ENCODE measurements at places on chromosomes 12 and 14.

GRCh38 chr12:68591734-68592418 is 18.8 kb upstream of the RAP1B start:
- DNase-seq = peak; percentile 22

DNA sequence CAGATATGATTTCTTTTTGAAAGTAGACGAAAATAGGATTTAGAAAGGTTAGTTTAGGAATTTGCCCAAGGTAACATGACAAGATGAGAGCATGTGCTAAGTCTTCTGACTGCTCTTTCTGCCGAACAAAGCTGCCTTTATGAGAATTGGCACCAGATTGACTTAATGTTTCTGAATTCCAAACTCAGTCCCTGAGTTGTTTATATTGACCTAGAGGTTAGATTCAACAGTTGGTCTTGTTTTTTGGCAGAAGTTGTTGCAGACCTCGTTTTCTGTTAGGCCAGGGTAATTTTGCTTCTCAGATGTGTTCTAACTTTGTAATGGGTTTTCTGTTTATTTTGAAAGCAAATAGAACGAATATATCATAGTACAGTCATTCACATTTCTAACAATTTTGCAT is 61.5 kb upstream of the LRTM2 start:
- no peak for DNase-seq

- no peak for DNase-seq
Measured at GRCh38 chr12:39618701-39619100, 902 bp downstream of the ABCD2 start.

GRCh38 chr12:106138633-106139421 is at the start of gene NUAK1:
Gene NUAK1 (minus strand): TSS chr12:106138954. CDS start chr12:106138653, 301 bp downstream.
- no peak for DNase-seq

- no peak for DNase-seq
Measured at GRCh38 chr12:570921-571794, 92.1 kb downstream of the NINJ2 start.

- no peak for DNase-seq
Measured at GRCh38 chr12:108302016-108302402, 37.1 kb downstream of the CMKLR1 start.

DNA sequence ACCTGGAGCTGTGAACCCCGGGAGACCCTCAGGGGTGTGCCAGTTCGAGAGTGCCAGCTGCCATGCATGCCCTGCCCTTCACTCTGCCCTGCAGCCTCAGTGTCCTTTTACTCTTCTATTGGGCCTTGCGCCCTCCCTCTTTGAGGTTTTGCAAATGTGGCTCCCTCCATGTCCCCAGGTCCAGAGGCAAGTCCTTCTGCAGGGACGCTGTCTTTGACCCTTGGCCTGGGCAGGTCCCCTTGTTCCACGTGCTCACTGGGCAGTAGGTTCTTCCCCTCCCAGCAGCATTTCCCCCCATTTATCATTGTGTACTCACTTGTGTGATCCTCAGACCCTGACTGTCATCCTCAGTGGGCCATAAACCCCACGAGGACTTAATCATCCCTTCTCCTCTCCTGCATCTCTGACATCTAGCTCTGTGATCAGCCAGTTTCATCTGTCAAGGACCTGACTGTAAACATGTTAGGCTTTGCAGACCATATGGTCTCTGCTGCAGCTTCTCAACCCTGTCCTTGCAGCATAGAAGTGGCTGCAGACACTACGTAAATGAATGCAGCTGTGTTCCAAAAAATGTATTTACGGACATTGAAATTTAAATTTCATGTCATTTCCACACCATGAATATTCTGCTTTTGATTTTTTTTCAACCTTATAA is 36.6 kb downstream of the TSPAN9 start:
- DNase-seq = no peak

DNA sequence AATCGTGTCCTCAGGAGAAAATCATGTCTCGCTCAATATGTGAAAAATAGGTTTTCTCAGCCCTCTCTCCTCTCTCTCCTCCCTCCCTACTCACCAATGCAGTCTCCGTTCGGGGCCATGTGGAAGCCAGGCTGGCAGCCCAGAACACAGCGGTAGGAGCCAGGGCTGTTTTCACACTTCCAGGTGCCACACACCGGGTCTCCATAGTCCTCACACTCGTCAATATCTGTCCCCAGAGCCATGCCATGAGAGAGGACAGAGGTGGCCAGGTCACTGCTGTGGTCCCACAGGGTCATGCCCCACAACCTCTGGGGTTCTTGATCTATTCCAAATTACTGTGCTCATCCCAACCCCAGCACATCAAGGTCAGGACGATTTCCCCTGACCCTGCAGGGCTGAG is 13.5 kb downstream of the ISCA2 start:
- DNase-seq = no peak

DNA sequence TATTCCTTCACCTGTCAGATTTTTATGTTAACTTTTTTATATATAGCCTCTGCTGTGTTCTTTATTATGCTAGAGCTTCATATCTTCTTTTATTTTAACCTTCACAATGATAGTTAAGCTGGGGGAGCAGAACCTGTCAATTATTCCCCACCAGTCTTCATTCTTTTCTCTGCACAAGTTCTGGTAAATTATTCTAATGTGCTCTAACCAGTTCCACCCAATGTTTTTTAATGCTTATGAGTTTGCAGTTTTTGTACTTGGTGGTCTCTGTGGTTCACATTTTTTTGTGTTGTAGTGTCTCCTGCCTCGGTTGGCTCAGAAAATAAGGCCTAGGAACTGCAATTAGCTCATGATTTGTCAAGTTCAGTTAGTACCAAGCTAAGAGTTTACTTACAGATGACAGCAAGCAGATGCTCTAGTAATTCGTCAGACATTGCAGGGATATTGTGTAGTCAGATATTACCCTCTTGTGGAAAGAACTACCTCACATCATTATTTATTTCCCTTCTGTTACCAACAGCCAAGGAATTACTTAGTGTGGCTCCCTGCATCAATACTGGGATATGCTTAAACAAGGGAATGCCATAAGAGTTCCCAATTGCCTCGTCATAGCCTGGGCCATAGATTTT is 14.5 kb downstream of the DYRK2 start:
- DNase-seq = no peak

DNA sequence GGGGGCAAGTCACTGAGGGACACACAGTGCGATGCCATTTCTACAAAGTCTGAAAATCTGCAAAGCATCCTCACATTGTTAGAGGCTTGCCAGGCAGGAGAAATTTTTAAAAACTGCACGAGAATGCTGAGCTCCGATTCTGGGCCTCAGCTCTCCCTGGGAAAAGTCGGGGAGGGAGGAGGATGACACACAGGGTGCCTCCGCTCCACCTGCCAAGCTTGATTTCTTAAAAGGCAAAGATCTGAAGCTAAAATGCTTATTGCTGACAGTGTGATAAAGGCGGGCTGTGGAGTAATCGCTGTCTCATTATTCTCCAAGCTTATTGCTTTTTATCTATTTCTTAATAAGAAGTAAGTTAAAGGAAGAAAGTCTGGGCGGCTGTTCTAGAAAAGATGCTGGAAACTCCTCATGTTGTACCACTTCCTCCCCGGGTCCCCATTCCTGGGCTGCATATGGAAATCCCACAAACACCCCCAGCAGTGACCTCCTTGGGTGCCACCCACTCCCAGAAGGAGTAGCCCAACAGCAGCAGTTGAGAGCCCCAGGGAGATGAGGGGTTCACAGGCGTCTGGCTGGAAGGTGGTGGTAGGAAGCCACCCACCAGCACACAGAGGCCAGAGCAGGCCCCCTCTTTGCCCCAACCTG is 55.0 kb downstream of the CCDC85C start:
- DNase-seq = no peak

DNA sequence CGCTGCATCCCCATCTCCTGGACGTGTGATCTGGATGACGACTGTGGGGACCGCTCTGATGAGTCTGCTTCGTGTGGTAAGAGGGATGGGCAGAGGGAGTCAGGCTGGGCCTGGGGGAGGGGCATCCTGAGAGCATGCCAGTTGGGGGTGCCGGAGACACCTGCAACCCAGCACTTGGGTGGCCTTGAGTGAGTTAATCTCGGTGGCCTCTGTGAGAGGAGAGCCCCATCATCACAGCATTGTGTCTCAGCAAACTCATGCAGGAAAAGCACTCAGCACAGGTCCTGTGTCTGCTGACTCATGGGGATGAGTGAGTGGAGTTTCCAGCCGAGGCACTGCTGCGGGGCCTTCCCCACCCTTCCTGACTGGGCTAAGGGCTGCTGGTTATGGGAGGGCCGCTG is 19.6 kb upstream of the LRP1-AS start:
- DNase-seq = no peak

DNA sequence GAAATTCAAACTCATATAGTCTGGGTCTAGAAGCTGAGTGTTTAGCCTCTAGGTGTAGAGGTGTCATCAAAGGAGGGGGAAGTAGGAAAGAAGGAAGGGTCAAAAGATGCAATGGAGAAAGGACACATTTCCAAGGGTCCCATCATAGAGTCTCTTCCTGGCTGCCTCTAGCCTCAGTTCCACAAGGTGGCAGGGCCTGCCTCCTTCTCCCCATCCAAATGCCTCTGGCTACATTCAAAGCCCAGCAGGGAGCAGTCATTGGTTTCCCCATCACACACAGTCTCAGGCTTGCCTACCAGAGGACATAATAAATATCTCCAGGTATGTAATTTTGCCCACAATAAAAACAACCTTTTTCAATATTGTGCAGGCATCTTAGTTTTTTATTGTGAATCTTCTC is 2.1 kb upstream of the CCT2 start:
- no peak for DNase-seq

DNA sequence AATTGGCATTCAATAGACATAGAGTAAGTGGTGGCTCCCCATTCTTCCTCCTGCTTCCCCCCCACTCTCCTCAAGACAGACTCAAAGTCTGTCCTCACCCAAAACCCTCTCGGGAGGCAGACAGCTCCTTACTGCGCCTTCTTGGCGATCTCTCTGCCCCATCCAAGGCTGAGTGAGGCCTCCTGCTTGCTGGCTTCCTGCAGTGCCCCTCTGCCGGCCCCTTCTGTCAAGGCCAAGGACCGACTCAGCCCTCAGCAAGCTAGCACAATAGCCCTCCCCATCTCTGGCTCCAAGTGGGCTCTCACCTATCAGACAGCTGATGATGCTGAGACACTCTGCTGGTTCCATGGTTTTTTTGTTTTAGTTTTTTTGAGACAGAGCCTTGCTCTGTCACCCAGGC is 62.5 kb upstream of the DLK1 start:
- DNase-seq = no peak

GRCh38 chr14:95003099-95003960 is 154.0 kb downstream of the DICER1 start:
- no peak for DNase-seq

DNA sequence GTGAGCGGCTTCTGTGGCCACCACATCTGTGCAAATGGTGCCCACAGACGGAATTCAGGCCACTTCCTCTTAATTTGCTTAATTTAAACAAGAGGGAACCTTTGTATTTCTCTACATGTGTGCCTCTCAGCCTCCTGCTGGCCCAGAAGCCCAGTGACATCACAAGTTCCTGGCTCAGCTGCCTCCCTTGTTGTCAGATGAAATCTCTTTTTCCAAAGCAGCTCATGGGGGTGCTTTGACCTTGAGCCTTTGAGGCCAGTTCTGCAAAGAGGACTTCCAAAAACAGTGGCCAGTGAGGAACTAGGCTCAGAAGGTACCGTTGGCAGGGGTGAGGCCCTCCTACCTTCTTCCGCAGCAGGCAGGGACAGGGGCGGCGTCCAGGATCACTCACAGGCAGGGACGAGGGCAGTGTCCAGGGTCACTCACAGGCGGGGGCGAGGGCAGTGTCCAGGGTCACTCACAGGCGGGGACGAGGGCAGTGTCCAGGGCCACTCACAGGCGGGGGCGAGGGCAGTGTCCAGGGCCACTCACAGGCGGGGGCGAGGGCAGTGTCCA is 35.0 kb upstream of the GALNT9 start:
- no peak for DNase-seq

GRCh38 chr12:90163975-90164374 is 455.3 kb upstream of the ATP2B1 start:
- DNase-seq = no peak

- DNase-seq = no peak
Measured at GRCh38 chr14:95193081-95193480, 35.8 kb upstream of the DICER1 start.

DNA sequence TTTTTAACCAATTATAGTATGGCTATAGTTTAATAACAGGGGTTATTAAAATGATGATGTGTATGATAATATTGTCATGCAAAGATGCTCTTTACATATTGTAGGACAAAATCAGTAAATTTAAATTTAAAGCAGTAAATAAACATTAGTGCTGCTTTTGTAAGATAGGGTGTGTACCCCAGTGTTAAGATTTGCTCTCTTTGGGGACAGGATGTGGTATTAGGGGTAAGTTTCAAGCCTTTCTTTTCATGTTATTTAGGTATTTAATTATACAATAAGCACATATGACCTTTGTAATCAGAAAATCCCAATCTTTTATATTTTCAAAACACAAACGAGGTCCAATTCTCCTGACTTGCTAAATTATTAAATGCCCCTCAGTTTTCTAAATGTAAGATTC is 39.7 kb upstream of the RPH3A start:
- no peak for DNase-seq

DNA sequence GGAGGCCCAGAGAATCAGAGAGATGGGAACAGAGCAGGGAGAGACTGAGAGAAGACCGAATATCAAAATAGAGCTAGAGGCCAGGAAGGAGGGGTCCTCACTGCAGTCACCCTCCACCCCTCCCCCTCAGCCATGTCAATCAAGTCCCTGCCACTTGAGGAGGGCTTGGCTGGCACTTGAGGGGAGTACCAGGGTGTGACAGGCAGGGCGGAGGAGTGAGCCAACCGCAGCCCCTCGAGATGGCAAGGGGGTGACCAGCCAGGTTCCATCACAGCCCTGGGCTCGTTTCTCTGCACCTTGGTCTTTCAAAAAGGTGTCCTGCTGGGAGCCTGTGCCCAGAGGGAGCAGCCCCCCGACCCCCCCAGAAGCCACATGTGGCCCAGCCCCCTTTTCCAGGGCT is 4.2 kb downstream of the AQP5 start:
- DNase-seq = no peak

DNA sequence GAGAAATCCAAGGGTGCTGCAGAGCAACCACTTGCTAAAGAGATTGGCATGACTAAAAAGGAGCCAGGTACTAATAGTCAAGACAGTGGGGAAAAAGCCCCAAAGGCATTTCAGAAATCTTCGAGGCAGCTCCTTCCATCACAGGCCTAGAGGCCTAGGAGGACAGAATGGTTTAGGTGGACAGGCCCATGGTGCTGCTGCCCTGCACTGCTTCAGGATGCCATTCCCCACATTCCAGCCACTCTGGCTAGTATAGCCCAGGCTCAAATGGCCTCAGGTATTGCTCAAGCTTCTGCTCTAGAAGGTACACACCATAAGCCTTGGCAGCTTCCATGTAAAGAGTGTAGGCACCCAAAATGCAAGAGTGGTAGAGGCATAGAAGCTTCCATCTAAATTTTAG is 92.9 kb downstream of the RPAP3 start:
- DNase-seq = no peak

DNA sequence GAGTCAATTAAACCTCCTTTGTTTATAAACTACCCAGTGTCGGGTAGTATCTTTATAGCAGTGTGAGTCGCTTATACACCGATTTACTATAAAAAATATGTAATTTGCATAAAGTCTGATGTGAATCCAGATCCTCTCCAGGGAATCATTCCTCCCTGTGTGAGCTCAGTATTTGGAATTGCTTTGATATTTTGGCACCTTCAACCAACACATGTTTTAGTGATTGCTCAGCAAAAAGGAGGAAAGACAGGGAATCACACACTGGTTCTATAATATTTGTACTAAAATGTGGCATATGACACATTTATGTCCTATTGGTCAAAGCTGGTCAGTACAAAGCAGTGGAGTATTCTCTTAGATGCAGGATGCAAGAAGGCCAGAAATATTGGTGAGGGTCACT is 703.9 kb upstream of the ATXN7L3B start:
- no peak for DNase-seq

- peak; percentile 55 for DNase-seq
Measured at GRCh38 chr12:90854136-90854689, 100.8 kb downstream of the CCER1 start.

- no peak for DNase-seq
Measured at GRCh38 chr14:56088941-56089340, 29.3 kb upstream of the PELI2 start.

Data from T-helper 2 cell (primary cell).